ENCODE measurements at places on chromosomes 7 and 10.
A peak's percentile ranks its signal among the peaks of the same experiment; 100 is the strongest.

DNA sequence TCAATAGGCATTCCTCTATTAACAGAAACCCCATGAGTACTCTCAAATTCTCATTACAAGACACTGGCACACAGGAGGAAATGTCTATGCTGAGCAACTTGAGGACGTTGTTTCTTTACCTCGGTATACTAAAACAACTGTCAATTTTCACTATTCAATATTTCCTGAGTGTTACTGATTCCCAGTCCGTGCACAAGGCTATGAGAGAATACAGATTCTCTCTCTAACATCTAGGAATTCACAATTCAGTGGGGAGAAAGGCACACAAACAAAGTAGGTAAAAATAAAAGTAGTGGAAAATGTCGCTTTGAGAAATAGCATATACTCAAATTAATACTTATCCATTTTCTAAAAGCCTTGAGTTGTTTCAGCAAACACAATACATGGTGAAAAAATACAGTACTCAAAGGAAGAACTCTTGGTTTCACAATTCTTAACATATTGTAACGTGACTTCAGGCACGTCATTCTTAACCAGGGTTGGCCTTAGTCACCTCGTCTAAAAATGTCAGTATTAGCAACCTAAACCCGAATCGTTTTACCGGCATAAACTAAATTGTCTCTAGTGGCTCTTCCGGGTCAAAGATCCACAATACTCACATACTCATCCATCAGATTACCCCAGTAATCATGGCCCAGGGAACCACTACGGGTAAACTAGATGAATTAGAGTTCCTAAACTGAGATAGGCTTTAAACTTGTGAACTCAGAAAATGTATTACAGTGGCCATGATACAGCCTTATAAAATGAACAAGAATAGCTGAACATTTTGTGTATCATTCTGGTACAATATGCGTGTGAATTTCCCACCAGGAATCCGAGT is 1.5 kb downstream of the IPMK start:
- no peak for DNase-seq

- no peak for DNase-seq
Measured at GRCh38 chr7:95045236-95045923, 138.0 kb downstream of the PPP1R9A start.

GRCh38 chr10:123796736-123797135 is 94.9 kb downstream of the CPXM2 start:
- no peak for DNase-seq

- DNase-seq, result no peak
Measured at GRCh38 chr7:5237286-5237685, 45.5 kb upstream of the SLC29A4 start.

GRCh38 chr7:73515178-73515577 is 6.9 kb downstream of the BAZ1B start:
- no peak for DNase-seq

DNA sequence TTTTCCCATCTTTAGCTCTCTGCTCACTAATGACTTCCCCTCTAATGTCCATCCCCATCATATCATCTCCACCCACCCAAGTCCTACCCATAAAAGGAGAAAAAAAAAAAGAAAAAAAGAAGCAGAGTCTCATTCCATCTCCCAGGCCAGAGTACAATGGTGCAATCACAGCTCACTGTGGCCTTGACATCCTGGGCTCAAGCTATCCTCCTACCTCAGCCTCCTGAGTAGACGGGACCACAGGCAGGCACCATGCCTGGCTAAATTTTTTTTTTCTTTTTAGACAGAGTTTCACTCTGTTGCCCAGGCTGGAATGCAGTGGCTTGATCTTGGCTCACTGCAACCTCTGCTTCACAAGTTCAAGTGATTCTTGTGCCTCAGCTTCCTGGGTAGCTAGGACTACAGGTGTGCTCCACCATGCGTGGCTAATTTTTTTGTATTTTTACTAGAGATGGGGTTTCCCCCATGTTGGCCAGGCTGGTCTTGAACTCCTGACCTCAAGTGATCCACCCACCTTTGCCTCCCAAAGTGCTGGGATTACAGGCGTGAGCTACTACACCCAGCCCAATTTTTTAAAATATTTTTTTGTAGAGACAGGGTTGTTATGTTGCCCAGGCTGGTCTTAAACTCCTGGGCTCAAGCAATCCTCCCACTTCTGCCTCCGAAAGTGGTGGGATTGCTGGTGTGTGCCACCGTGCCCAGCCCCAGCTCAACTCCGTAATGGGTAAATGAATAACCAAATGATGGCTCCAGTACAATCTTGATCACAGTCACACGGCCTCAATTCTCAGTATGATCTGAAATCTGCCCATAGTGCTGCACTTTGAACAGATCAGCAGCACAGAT is 24.6 kb upstream of the SGMS1 start:
- DNase-seq, result no peak

DNA sequence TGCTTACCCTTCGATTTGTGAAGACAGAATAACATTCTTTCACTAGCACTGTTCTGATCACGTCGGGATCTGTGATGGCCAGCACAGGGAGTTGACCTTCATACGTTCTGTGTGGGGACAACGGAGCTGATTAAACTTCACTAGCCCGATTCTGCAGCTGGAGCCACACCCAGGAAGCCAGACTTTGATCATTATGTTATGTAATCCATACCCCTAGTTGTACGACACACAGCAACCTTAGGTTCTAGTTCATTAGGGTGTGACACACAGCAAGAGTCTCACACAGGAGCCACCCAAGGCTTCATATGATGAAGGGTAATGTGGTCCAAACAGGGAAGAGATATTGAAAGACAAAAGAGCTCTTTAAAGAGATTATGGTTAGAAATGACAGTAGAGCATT is 7.2 kb downstream of the CYP3A5 start:
- peak; percentile 61 for DNase-seq

GRCh38 chr7:124399941-124400340 is 365.7 kb downstream of the GPR37 start:
- no peak for DNase-seq

DNA sequence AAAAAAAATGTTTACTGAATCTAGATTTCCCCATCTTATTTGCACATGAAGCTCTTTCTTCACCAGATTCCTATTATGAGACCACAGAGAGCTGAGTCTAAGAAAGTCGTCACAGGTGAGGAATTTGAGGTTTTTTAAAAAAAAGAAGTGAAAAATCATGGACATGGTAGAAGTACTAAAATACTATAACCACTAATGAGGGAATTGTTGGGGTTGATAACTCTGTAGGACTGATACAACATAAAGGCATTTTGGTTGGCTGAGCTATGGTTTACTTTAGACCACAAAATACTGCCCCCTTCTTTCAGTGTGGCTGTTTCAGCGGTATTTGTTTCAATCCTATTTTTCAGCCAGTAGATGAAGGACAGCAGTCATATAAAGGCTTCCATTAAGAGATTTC is 1111.3 kb downstream of the TYW1 start:
- no peak for DNase-seq

GRCh38 chr7:28301148-28301641 is 111.1 kb upstream of the CREB5 start:
- no peak for DNase-seq

DNA sequence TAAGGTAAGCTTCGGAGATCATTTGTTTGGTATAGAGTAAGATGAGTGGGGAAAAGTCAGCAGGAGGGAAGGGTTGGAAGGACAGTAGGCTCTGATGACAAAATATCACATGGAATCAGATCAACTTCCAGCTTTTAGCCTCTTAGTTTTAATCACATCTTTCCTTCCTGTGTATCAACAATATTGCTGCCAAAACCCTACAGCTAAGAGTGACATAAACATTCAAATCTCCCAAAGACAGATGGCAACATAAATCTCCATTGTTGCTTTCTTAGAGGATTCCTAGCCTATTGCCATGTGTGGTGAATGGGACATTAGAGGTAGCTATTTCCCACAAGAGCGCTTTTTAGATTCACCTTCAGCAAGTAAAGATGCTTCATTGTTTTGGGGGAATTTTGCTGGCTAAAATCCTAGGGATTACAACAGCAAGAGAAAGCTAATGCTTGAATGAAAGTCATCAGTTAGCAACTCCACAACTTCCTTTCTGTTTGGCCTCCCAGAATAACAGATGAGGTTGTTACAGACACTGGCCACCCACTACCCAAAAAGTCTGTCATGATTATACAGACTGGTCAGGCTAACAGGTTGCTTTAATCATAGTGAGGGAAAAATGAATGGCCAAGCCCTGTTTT is 35.2 kb upstream of the FZD1 start:
- DNase-seq, result no peak

DNA sequence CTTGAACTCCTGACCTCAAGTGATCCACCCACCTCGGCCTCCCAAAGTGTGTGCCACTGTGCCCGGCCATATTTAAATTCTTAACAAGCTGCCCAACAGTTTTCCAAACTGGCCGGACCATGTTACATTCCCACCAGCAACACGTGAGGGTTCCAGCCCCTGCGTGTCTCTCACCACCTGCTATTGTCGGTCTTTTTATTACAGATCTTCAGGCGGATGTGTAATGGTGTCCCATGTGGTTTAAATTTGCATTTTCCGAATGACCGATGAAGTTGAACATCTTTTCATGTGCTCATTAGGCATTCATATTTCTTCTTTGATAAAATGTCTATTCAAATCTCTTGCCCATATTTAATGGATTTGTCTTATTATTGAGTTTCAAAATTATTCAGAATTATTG is 11.5 kb downstream of the ELFN1 start:
- DNase-seq, result no peak

DNA sequence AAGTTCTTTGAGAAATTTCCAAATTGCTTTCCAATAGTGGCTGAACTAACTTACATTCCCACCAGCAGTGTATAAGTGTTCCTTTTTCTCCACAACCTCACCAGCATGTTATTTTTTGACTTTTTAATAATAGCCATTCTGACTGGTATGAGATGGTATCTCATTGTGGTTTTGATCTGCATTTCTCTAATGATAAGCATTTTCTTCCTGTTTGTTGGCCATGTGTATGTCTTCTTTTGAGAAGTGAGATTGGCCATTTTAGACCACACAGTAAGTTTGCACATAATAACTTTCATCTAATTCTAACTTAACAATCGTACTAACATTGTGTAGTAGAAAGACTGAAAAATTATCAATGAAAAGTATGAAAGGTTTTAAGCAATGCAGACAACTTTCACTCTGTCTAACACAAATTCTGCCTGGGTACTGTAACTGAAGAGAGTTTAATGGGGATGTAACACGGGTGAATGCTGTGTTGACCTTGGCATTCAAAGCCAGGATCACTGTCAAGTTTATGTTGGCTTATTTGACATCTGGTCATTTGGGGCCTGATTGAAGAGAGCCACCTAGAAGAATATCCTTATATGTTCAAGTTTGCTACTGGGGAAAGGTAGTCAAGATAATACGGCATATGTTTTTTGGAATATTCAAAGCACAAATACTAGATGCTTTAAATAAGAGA is 50.4 kb downstream of the FAM171A1 start:
- no peak for DNase-seq

GRCh38 chr7:112362053-112362650 is 88.1 kb upstream of the IFRD1 start:
- no peak for DNase-seq

GRCh38 chr10:125023862-125024496 is 82.1 kb downstream of the ZRANB1 start:
- DNase-seq, result no peak

DNA sequence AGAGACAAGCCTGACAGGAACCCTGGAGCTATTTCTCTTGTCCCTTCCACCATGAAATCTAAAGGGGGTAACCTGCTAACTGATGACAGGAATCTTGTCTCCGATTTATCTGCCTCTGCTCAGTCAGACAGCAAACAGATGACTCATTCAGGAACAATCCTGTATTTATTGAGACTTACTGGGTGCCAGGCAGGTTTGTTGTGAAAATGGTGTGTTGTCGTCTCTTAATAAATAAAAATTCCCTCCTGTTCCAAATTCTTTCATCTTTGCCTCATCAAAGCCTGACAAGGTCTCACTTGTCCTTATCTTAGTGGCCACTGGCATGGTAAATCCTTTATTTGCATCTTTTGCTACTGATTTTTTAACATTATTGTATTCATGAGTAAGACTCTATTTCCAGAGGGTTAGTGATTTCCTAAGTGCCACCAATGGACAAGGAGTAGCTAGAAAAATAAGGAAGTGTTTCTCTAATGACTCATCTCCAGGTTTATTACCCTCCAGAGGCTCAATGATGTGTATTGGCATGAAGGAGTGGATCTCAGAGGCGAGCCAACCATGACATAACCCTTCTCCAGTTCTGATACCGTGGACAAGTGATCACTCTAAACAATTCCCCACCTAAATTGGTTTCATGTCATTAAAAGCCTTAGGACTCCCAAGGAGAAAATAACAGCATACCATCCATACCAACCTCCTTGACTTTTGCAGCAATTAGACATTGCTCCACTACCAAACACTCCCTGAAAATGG is 724.0 kb downstream of the GRID1 start:
- DNase-seq, result no peak

DNA sequence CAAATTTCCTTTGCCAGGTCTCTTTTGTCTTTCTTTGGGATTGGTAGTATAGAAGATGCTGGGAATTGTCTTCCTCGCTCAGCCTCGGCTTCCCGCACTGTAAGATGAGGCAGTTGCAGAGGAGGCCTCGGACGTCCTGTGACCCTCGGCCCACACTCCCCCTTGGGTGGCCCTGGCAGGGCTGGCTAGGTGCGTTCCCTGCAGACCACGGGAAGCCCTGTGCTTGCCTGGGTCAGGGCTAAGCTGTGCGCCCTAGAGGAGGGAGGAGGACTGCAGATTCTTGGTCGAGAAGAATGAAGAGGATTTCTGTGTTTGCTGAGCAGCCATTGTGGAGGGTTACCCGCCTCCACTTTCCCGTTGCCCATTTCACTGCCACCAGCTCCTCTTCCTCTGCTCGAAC is 42.8 kb downstream of the WIPI2 start:
- no peak for DNase-seq

GRCh38 chr10:6877722-6878392 is 297.8 kb upstream of the PRKCQ start:
- no peak for DNase-seq

Measured in Peyer's patch (tissue), 4 donors.